ENCODE measurements at places on chromosomes 12 and 14. TPM values are rescaled to one million over a fixed set of nuclear protein-coding genes. Genes with fewer than 3 reads are reported as not detected.

LRTM2 gene
- not detected for polyA plus RNA-seq

- H3K36me3 ChIP-seq = no peaks in the 10 kb centered on the region
- H3K27ac ChIP-seq = no peak overlapping the region
- DNase-seq = no peak
- no peak overlapping the region for H3K4me3 ChIP-seq
Measured at GRCh38 chr12:25859976-25860375, 98.5 kb upstream of the RASSF8 start.

DNA sequence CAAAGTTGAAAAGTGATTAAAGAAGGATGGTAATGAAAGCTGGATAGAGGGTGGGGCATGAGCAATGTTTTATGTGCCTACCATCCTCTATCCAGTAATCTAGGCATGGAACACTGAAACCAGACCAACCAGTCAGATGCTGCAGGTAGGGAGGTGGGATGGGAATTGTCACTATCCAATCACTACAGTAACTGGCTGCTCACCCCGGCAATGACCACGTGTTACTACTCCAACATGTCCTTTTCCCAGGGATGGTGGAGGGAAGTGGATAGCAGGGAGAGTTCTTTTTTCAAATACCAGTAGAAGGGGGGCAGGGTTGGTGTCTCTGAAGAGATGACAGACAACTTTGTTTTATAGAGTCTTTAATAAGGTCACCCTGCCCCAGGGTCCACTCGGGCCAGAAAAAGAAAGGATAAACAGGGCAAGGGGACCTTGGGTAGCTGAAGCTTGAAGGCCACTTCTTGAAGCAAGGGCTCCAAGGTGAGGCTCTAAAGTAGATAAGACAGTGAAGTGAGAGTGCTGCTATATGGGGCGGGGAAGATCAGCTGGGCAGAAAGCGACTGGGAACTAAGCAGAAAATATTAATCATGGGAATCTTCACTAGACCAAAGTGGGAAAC, 14.7 kb upstream of the CDH24 start:
- no peaks in the 10 kb centered on the region for H3K27me3 ChIP-seq
- peak overlapping the region; percentile 51 for H3K27ac ChIP-seq
- peaks cover 7% of the 10 kb centered on the region for H3K36me3 ChIP-seq
- H3K4me3 ChIP-seq = peak overlapping the region; percentile 62

- H3K36me3 ChIP-seq = no peaks in the 10 kb centered on the region
- DNase-seq = no peak
- H3K4me3 ChIP-seq = no peak overlapping the region
- peaks cover 80% of the 10 kb centered on the region for H3K4me1 ChIP-seq
- peak overlapping the region; percentile 85 for H3K27ac ChIP-seq
Measured at GRCh38 chr12:54389134-54389508, 4.6 kb upstream of the ZNF385A start.

DNA sequence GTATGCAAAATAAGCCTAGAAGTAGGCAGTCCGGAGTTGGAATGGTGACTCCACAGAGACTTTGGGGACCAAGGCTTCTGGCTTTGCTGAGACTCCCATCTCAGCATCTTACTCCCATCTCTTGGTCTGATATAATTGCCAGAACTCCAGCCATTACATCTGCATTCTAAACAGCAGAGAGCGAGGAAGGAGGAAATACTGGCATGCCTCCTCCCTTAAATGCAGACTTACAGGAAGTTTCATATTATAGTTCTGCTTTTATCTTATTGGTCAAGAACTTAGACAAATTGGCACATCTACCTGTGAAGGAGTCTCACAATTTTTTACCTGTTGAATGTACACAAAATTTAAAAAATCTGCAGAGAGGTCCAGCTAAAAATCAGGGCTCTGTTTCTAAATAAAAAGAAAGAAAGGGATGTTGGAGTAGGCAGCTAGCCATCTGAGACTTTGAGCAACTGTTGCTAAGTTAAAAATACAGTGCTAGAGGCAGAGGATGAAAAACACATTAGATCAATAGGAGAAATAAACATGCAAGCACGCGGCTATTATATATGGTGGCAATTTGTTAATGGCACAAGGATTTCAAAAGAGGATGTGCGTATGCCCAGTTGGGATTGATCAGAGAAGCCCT, 209.9 kb upstream of the HMGA2 start:
- H3K36me3 ChIP-seq = no peaks in the 10 kb centered on the region
- H3K27ac ChIP-seq = no peak overlapping the region
- DNase-seq = no peak
- no peak overlapping the region for H3K4me3 ChIP-seq
- H3K4me1 ChIP-seq = no peaks in the 10 kb centered on the region
- H3K27me3 ChIP-seq = no peaks in the 10 kb centered on the region

- no peaks in the 10 kb centered on the region for H3K27me3 ChIP-seq
- no peaks in the 10 kb centered on the region for H3K36me3 ChIP-seq
- no peaks in the 10 kb centered on the region for H3K4me1 ChIP-seq
- H3K4me3 ChIP-seq = no peak overlapping the region
- DNase-seq = no peak
Measured at GRCh38 chr12:2641761-2642160, 153.0 kb upstream of the FKBP4 start.

GRCh38 chr12:103858953-103859601, 18.0 kb upstream of the NT5DC3 start:
- H3K27me3 ChIP-seq = no peaks in the 10 kb centered on the region
- no peak overlapping the region for H3K27ac ChIP-seq
- H3K36me3 ChIP-seq = no peaks in the 10 kb centered on the region
- no peak for DNase-seq
- H3K4me1 ChIP-seq = no peaks in the 10 kb centered on the region

DNA sequence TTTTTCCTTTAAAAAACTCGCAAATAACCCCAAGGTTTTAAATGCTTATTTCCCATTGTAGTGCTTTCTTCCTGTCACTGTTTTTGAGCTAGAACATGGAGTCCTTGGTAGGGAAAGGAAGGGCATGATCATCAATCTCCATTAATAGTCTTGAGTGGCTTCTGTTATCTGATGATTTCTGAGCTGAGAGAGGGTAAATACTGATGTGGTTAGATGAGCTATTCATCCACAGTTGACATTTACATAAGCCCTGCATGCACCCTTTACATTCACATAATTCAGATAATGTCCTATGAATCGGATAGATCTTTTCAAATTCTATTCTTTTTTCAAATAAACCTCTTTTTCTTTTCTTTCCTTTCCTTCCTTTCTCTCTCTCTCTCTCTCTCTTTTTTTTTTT, 81.4 kb downstream of the NTN4 start:
- no peak overlapping the region for H3K27ac ChIP-seq
- H3K36me3 ChIP-seq = no peaks in the 10 kb centered on the region
- no peaks in the 10 kb centered on the region for H3K4me1 ChIP-seq
- no peak for DNase-seq

GRCh38 chr12:113697651-113698509, 226.2 kb upstream of the LHX5 start:
- no peak for DNase-seq
- peaks cover 3% of the 10 kb centered on the region for H3K27me3 ChIP-seq
- no peak overlapping the region for H3K27ac ChIP-seq
- no peak overlapping the region for H3K4me3 ChIP-seq
- no peaks in the 10 kb centered on the region for H3K4me1 ChIP-seq

DNA sequence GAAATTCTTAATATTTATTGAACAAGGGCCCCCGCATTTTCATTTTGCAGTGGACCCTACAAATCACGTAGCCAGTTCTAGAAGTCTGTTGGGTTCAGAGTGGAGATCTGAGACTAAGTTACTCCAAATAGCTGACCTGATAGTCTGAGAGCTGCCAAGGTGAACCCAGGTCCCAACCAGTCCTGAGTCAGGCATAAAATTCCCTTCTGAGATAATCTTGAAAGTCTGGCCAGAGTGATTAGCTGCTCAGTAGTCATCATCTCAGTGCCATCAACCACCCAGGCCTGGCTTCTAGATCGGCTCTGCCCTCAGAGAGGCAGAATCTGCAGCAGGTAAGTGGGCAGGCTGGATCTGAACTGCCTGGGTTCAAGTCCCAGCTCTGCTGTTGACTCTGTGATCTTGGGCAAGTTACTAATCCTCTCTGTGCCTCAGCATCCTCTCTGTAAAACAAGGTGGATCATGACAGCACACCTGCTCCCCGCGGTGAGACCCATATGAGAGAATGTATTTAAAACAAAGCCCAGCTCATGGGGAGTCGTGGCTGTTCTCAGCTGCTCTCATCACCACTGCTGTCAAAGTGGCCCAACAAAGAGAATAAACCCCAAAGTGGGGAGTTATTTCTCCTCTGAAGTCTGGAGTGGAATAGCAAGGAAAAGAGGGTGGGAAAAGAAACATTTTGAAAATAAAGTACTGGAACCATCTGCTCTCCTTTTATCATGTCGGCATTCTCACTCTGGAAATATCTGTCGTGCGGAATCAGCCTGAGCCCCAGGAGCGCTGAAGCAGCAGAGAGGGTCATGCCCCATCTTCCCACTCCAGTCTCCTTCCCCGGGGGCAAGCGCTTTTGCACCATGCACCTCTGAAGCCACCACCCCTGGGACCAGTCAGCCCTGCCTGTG, 193.3 kb downstream of the DPF3 start:
- H3K27me3 ChIP-seq = no peaks in the 10 kb centered on the region
- H3K27ac ChIP-seq = no peak overlapping the region
- no peak overlapping the region for H3K4me3 ChIP-seq
- H3K36me3 ChIP-seq = no peaks in the 10 kb centered on the region
- H3K4me1 ChIP-seq = peaks cover 4% of the 10 kb centered on the region

DNA sequence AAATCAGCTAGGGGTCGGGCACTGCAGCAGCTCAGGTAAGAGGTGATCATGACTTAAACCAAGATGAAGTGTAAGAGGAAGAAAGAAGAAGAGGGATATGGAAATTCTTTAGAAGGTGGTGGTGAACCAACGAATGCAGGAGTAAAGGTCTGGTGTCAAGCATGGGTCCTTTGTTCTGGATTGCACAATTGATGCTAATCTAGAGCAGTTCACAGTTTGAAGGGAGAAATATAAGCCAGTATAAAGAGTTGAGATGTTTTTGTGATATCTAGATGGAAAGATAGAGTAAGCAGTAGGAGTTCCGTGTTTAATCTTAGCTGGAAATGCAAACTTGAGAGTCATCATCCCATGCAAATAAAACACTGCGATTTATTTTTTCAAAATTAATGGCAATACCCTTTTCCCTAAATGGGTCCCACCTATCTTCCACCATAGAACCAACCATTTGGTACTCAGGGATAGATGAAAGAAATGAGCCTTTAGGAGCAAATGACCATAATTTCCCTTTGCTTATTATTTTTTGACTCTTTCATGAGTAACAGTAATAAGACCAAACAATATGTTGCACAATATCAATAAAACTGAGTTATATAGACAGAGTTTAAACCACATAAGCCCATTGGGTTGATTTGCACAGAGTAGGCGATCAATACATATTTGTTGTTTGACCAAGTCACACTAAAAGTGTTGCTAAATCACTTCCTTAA, 15.0 kb upstream of the MGP start:
- no peaks in the 10 kb centered on the region for H3K36me3 ChIP-seq
- DNase-seq = no peak
- no peaks in the 10 kb centered on the region for H3K27me3 ChIP-seq

TMEM260 gene
- 21.4 TPM for polyA plus RNA-seq

- no peaks in the 10 kb centered on the region for H3K27me3 ChIP-seq
- no peak overlapping the region for H3K4me3 ChIP-seq
- no peak overlapping the region for H3K27ac ChIP-seq
- peaks cover 5% of the 10 kb centered on the region for H3K36me3 ChIP-seq
- no peak for DNase-seq
- no peaks in the 10 kb centered on the region for H3K4me1 ChIP-seq
Measured at GRCh38 chr14:30914812-30915211, 40.5 kb downstream of the COCH start.

DNA sequence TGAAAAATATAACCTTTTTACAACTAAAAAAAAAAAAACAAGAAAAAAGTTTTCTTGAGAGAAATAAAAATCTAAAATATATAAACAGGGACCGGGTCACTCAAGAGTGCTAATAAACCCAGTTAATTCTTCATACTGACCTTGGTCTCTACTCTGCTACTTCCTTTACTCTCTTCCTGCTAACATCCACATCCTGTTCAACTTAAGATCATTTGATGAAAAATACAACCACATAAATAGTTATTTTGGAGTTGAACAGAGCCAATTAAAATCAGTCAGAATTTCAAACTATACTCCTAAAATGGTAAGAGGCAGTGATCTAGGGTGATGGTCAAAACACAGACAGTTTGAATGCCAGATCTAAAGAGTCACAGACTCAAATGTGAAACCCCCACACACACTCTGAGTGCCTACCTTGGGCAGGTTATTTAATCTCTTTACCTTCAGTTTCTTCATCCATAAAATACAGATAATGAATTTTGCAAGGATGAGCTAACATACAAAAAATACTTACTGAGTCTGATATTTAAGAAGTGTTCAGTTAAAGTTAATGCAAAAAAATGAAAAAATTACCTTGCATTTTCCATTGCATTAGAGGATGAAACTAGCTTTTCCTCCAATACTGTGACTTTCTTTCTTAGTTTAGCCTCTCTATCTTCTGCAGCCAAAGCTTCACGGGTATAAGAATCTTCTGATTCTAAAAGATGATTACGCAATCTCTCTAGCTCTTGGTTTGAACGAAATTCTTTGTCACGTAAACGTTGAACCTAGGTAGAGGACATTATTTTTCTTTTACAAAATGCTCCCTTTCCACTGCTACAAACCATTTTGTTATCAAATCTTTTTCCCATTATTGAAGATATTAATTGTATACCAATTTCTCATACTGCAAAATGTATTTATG, 40.9 kb downstream of the TRIP11 start:
- H3K4me1 ChIP-seq = peaks cover 5% of the 10 kb centered on the region
- H3K27ac ChIP-seq = no peak overlapping the region
- H3K36me3 ChIP-seq = peaks cover 7% of the 10 kb centered on the region
- DNase-seq = no peak

TPPP2 gene
- polyA plus RNA-seq = not detected

GLT1D1 gene
- 0.20 TPM for polyA plus RNA-seq

DNA sequence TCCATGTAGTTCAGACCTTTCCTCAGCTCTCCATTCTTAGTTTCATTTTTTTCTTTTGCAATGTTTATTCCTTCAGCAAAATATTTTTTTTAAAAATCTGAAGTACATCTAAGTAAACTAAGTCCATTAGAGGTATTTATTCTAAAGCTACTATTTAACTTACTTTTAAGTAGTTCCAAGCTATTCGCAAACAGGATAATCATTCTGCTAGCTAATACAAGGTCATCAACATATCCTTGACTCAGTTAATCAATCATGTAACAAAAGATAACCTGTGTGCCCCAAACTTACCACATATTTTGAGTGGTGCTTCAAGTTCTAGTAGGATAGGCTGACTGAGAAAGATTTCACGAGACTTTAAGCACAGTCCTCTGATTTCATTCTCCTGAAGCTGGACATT, 11.2 kb downstream of the PPP1CC start:
- H3K27me3 ChIP-seq = no peaks in the 10 kb centered on the region
- peak overlapping the region; percentile 42 for H3K27ac ChIP-seq
- no peak overlapping the region for H3K4me3 ChIP-seq
- peaks cover 37% of the 10 kb centered on the region for H3K4me1 ChIP-seq

TDRD9 gene
- polyA plus RNA-seq = 1.1 TPM

GRCh38 chr12:48077111-48077510, 28.8 kb downstream of the SENP1 start:
- H3K4me1 ChIP-seq = no peaks in the 10 kb centered on the region
- H3K36me3 ChIP-seq = peaks cover 10% of the 10 kb centered on the region
- H3K27me3 ChIP-seq = no peaks in the 10 kb centered on the region
- no peak overlapping the region for H3K4me3 ChIP-seq

TAS2R9 gene
- not detected for polyA plus RNA-seq

B4GALNT3 gene
- polyA plus RNA-seq = 0.25 TPM

DTX1 gene
- 49.5 TPM for polyA plus RNA-seq

PLEKHA5 gene
- polyA plus RNA-seq = 0.03 TPM

TTC9 gene
- polyA plus RNA-seq = 11.5 TPM
